ENCODE measurements at places on chromosomes 6 and 20.
A peak's percentile ranks its signal among the peaks of the same experiment; 100 is the strongest.

DNA sequence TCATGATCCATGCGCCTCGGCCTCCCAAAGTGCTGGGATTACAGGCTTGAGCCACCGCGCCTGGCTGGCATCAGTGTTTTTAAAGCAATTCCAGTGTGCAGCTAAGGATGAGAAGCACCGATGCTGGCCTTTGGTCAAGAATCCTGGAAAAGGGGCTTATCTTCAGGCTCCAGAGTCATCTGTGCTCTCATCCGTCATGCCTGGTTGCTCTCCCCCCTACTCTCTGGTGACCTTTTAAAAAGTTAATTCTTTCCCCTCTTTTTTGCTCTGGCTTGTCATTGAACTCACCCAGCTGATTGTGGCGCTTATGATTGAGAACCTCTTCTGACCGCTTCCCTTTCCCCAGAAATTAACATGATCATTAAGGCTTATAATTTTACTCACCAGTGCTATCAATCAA, 28.7 kb downstream of the NR2E1 start:
- DNase-seq, result no peak

GRCh38 chr20:50799176-50799889, 4.5 kb downstream of the BCAS4 start:
- no peak for DNase-seq

- DNase-seq, result no peak
Observed at GRCh38 chr6:15893556-15894253, 230.9 kb upstream of the DTNBP1 start.

GRCh38 chr20:63475209-63475608, 2.8 kb upstream of the KCNQ2 start:
- no peak for DNase-seq

DNA sequence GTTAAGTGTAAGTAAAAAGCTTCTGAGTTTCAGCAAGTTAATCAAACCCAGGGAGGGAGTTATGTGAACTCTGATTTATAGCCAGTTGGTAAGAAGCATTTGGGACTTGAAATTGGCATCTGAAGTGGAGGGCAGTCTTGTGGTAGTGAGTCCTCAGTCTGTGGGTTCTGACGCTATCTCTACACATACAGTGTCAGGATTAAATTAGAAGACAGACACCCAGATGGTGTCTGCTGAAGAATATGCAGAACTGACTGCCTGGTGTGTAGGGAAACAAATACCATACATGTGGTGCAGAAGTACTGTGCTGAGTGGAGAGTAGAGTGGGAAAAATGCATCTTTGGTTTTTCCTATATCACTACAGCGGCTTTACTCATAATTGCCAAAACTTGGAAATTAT, 43.5 kb upstream of the PLN start:
- DNase-seq, result no peak

- DNase-seq, result no peak
Observed at GRCh38 chr6:111597291-111598086, 8.2 kb downstream of the TRAF3IP2 start.

GRCh38 chr6:130969791-130970491, 93.1 kb downstream of the EPB41L2 start:
- no peak for DNase-seq

DNA sequence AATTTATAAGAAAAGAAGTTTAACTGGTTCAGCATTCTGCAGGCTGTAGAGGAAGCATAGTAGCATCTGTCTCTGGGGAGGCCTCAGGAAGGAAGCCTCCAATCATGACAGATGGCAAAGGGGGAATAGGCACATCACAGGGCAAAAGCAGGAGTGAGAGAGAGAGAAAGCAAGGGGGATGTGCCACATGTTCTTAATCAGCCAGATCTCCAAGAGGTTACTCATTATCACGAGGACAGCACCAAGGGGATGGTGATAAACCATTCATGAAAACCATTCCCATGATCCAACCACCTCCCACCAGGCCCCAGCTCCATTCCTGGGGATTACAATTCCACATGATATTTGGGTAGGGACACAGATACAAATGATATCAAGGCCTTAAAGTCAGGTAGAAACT, 217.5 kb upstream of the TCF21 start:
- no peak for DNase-seq

- DNase-seq, result no peak
Observed at GRCh38 chr6:157596461-157596860, 215.5 kb downstream of the ZDHHC14 start.

DNA sequence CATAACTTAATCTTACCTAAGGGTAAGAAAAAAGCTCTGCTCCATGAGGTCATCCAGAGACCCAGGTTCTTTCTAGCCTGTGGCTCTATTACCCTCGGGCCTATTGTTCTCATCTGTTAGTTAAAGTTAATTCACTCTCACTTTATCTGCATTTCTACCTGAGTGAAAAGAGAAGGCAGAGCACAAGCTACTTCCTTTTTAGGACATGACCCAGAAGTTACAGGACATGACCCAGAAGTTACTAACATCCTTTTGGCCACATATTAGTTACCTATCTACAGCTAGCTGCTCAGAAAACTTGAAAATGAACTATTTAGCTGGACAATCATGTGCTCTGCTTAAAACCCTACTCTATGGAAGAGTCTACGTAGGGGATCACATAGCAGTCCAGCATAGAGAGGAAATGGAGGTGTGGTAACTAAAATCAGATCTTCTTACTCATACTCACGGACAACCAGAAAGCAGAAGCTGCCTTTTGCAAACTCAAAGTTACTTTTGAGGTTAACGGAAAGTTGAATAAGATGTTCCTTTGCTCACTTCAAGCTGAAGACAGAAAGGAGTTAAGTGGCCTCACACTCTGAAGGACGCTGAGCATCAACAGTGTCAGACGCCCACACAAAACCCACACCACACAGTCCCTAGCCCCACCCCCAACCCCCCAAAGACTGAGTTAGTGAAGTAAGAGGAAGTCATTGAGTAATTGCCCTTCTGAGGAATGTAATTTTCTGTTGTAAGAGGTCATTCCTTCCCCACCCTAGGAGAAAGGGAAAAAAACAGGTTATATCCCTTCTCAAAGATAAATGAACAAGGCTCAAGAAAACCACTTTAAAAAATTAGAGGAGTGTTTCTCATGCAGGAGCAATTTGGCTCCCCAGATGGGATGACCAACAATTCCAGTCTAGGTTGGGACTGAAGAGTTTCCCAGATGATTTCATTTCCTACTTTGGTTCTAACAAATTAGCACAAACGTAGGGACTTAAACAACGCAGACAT, 45.9 kb upstream of the TAB2 start:
- peak; percentile 58 for DNase-seq

DNA sequence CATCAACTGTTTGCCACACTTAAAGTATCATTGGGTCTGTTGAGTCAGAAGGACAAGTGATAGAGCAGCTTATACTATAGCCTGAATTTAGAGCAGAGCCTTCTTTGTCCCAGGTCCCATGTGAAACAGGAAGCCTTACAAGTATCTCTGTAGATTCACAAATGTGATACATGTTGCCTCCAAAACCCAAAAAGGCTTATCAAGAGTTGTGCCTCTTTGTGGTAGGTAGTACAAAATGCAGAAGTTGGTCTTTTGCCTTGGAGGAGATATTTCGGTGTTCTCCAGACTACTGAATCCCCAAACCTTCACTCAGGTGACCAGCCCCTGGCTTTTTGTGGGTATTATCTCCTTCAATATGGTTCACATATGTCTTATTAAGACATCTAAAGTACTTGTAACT, 172.8 kb upstream of the PROKR2 start:
- DNase-seq, result no peak

- no peak for DNase-seq
Observed at GRCh38 chr6:8066108-8066507, 1.9 kb upstream of the BLOC1S5 start.

GRCh38 chr6:11876934-11877433, 98.4 kb upstream of the ADTRP start:
- DNase-seq, result no peak

DNA sequence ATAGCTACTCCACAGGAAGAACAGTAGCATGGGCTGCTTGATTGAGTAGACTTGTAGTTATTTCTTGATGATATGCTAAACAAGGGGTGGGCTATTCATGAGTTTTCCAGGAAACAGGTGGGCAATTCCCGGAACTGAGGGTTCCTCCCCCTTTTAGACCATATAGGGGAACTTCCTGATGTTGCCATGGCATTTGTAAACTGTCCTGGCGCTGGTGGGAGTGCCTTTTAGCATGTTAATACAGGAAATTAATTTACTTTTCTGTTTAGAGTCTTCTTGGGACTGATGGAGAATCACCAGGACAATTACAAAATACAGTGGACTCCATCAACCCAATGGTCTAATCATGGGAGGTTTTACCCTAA, 22.7 kb downstream of the CYP24A1 start:
- DNase-seq, result no peak

DNA sequence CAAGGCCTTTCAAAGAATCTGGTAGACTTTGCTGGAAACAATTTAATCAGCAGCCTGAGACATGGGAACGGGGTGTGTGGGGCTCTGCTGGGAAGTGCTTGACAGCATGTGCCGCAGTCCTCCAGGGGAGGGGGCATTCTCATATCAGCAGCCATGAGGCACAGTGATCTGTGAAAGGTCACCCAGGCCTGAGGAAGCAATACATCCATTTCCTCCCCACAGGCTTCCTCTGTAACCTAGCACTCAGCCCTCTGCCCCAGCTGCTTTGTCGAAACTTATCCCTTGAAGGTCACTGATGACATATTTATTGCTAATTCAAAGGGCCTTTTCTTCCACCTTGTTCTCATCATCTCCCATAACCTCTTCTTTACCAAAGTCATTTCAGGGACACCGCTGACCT, 103.3 kb downstream of the TNFAIP3 start:
- DNase-seq, result no peak

GRCh38 chr6:160742090-160742489, 40.0 kb downstream of the PLG start:
- DNase-seq, result no peak

DNA sequence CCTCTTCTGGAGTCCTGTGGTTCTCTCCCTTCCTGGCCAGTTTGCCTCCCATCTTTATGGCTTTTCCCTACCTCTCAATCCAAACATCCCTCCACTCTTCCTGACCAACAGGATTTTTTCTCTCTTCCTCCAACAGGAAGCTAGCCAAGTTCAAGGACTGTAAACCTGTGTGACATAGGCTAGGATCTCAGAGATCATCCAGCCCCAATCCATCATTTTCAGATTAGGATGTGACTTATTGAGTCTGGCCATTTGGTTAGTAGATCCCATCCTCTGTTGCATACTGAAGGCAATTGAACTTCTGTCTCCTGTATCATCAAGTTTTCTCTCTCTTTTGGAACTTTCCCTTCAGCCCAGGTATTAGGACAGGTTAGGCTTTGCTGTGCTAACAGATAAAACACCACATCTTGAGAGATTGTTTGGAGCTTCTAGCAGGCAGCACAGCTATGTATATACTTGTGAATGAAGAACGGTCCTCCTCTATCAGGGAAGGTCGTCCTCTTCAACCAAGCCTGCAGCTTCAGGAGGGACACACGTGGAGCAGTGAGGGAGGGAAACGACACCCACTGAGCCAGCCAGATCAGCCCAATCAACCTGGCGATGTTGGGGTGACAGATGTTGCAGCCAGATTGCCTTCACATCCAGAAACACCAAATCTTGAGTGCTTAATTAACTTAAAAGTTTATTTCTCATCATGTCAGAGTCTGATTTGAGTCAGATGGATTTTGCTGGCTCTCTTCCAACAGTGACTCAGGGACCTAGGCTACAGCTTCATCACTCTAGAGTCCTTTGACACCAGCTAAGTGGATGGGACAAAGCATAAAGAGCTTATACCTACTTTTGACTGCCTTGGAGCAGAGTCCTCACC, 106.8 kb downstream of the GJA10 start:
- DNase-seq, result no peak

GRCh38 chr20:46963758-46964617, 69.3 kb downstream of the EYA2 start:
- DNase-seq, result no peak

DNA sequence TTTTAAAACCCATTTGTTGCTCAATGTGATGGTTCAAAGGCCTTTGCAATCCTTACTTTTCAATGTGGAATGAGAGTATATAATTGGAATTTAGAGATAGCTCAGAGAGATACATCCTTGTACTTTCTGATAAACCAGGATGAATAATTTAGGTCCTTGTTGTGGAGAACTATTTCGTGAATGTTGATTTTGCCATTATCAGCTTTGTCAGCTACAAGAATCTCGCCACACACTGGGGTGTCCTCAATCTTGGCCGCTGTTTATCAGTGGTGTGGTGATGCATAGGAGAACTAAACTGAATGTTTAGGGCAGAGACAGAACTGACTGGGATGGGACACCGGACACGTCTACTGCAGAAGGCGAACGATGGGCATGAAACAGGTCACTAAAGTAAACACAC, 111.2 kb upstream of the SLC35B3 start:
- no peak for DNase-seq

GRCh38 chr6:39599341-39599740, 125.9 kb downstream of the KIF6 start:
- no peak for DNase-seq

DNA sequence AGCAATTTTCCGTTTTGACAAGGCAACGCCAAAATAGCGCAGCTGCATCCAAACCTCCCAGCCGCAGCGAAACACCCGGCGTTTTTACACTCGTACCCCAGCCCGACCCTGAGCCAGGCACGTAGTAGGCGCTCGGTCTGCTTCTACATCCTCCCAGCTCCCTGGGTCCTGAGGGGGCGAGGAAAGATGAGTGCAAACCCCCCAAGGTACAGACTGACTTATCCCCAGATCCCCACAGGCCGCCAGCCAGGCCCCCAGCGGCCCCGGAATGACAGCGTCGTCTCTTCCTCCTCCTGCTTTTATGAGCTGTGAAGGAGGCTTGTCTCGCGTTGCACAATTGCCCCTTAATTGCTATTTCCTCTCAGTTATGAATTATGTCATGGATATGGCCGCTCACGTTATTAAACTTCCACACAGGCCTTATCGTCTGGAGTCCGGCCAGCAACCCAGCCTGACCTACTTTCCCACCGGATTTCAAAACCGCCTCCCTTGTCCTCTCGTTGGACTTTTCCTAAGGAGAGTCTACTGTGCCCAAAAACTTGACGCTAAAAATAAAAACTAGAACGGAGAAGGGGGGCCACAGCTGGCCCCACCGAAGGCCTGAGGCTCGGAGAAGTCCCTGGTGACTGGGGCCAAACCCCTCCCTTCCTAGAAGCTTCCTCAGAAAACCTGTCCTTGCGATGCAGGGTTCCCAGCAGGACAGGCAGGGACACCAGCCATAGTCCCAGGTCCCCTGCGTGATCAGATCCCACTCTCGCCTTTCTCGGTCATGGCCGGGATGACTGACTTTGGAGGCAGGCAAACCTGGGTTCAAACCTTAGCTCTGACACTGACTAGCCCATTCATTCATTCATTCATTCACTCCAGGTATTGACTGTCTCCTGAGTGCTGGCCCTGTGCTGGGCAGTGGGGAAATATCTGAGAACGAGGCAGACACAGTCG, 130.9 kb upstream of the PTPN1 start:
- no peak for DNase-seq

DNA sequence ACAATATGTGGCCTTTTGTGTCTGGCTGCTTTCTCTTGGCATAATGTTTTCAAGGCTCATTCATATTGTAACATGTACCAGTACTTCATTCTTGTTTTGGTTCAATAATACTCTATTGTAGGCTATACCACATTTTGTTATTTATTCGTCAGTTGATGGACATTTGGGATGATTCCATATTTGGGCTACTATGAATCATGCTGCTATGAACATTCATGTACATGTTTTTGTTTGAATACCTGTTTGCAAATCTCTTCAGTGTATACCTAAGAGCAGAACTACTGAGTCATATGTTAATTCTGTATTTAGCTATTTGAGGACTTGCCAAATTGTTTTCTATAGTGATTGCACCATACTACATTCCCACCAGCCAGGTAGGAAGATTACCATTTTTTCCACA, 259.9 kb downstream of the GMPR start:
- DNase-seq, result no peak

GRCh38 chr6:139278190-139278589, 13.6 kb downstream of the TXLNB start:
- no peak for DNase-seq

Measured in CD4-positive, alpha-beta T cell treated with Interleukin-17A for 1 hour (primary cell).